Transverse colon (tissue), 4 donors: ENCODE measurements at places on chromosomes 3 and 15. TPM values are rescaled to one million over a fixed set of nuclear protein-coding genes. Genes with fewer than 3 reads are reported as not detected.
A peak's percentile ranks its signal among the peaks of the same experiment; 100 is the strongest.

The CPLX3 gene
- total RNA-seq, result not detected

- peak overlapping the region; percentile 34 for H3K27ac ChIP-seq
- peaks cover 30% of the 10 kb centered on the region for H3K4me1 ChIP-seq
- DNase-seq, result no peak
- no peaks in the 10 kb centered on the region for H3K27me3 ChIP-seq
- H3K4me3 ChIP-seq, result no peak overlapping the region
These were observed 239.0 kb downstream of the ZNF621 start for GRCh38 chr3:40763807-40764206.

DNA sequence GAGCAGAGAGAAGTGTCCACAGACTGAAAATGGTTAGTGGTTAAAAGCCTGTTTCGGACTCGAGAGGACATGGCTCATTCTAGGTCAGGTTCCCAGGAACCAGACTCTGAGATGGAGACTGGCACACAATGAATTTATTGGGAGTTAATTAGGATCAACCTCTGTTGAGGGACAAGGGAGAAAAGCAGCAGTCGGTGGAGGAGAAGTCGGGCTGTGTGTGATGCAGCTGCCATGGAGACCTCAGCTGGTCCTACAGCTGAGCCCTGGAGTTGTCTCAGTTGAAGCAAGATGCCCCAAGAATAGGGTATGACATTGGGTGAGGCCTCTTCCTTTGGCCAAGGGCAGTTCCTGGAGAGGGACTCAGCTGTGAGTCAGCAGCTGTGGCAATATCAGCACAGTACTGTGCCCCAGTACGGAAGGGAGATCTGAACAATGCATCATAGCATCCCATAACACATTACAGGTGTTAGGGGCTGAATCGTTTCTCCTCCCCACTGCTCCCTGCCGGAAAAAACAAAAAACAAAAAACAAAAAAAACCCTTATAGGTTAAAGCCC lies 105.4 kb downstream of the ABHD5 start:
- no peak overlapping the region for H3K27ac ChIP-seq
- H3K4me3 ChIP-seq, result no peak overlapping the region
- H3K36me3 ChIP-seq, result no peaks in the 10 kb centered on the region
- H3K4me1 ChIP-seq, result no peaks in the 10 kb centered on the region

- H3K36me3 ChIP-seq, result no peaks in the 10 kb centered on the region
- H3K4me3 ChIP-seq, result no peak overlapping the region
- H3K27me3 ChIP-seq, result no peaks in the 10 kb centered on the region
- no peaks in the 10 kb centered on the region for H3K4me1 ChIP-seq
- DNase-seq, result no peak
- H3K27ac ChIP-seq, result no peak overlapping the region
These were observed 231.5 kb upstream of the FEZF2 start for GRCh38 chr3:62604751-62605351.

The WNT7A gene
- not detected for total RNA-seq

- no peak overlapping the region for H3K4me3 ChIP-seq
- H3K27ac ChIP-seq, result no peak overlapping the region
- DNase-seq, result no peak
- H3K4me1 ChIP-seq, result no peaks in the 10 kb centered on the region
- no peaks in the 10 kb centered on the region for H3K27me3 ChIP-seq
These were observed 55.6 kb upstream of the SEMA6D start for GRCh38 chr15:47661661-47662180.

- no peaks in the 10 kb centered on the region for H3K36me3 ChIP-seq
- DNase-seq, result no peak
These were observed 23.1 kb downstream of the ZBTB38 start for GRCh38 chr3:141391298-141391990.

The CD200 gene
- 1.1 TPM for total RNA-seq

- no peaks in the 10 kb centered on the region for H3K4me1 ChIP-seq
- DNase-seq, result no peak
- no peak overlapping the region for H3K27ac ChIP-seq
These were observed 11.8 kb upstream of the FBXO22 start for GRCh38 chr15:75891895-75892294.

DNA sequence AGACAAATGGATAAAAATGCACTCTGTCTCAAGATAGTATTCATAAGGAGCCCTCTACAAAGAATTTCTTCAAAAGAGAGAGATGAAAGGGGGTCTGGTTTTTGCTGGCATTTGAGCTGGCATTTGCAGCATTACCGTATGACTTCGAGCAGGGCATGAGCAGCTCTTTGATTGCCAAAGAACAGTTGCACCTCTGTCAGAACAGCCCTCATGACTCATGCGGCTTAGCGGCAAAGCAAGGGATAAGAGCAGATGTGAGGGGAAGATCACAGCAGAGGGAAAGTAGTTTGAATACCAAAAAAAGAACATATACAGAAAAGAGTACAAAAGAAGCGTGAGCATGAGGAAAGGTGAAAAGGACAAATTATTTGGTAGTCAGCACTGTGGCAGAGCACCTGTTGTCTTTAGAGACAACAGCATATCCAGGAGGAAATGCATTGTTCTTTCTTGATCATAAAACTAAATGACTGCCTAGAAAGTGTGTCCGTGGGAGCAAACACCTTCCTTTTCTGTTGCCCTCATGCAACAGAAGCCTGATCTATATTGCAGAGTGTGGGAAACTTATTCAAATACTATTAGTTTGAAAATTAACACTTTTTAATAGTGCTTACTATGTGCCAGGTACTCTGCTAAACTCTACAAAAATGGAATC lies 80.5 kb upstream of the SLC24A5 start:
- peak; percentile 30 for DNase-seq
- no peaks in the 10 kb centered on the region for H3K36me3 ChIP-seq
- H3K4me1 ChIP-seq, result peaks cover 5% of the 10 kb centered on the region
- H3K27me3 ChIP-seq, result no peaks in the 10 kb centered on the region

- no peak overlapping the region for H3K27ac ChIP-seq
- DNase-seq, result no peak
- peaks cover 4% of the 10 kb centered on the region for H3K27me3 ChIP-seq
- no peaks in the 10 kb centered on the region for H3K36me3 ChIP-seq
- H3K4me1 ChIP-seq, result no peaks in the 10 kb centered on the region
These were observed 2.6 kb upstream of the AGBL1 start for GRCh38 chr15:86077070-86077469.

The XYLB gene
- total RNA-seq, result 13.9 TPM

DNA sequence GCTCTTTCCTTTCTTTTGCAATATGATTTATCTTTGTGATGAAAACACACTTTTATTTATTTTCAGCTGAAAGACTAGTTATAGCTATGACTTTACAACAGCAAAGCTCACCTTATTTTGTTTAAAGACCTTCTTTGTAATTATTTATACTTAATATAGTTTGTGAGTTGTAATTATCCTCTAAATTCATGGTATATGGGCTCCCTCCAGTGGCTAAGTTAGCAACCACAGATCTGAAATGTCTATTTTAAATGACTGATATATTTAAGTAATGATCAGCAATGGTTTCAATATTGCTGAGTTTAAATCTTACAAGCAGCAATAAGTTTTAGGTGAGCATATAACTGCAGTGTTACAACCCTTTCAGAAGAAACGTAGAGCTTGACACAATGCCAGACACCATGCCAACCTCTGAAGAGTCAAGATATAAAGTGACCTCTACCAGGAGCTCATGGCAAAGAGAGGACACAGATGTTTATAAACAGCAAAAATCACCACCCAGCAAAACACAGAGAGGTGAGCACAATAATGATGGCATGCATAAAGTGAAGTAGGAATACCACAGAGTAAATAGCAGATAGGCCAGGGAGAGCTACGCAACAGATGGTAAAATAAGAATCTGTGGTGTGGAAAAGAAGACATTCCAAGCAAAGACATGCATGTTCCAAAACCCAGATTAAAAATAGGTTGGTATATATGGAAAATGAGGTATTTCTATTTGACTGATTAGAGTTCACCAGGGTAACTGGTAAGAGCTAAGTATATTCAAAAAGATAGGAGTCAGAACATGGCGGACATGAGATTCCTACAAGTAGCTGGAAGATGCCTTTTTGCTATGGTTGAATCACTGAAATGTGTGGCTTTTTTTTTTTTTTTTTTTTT lies 143.7 kb upstream of the ZNF385D start:
- H3K4me3 ChIP-seq, result no peak overlapping the region
- H3K27me3 ChIP-seq, result no peaks in the 10 kb centered on the region
- DNase-seq, result no peak
- no peak overlapping the region for H3K27ac ChIP-seq

- H3K27ac ChIP-seq, result no peak overlapping the region
- H3K27me3 ChIP-seq, result no peaks in the 10 kb centered on the region
- H3K36me3 ChIP-seq, result no peaks in the 10 kb centered on the region
These were observed 162.8 kb downstream of the CD47 start for GRCh38 chr3:107928084-107928445.

The ARL8B gene
- total RNA-seq, result 29.9 TPM

The EXD1 gene
- not detected for total RNA-seq

The TUSC7 gene
- not detected for total RNA-seq

The LRTM1 gene
- not detected for total RNA-seq

GRCh38 chr3:127224118-127224517 lies 31.2 kb downstream of the PRR23E start:
- no peaks in the 10 kb centered on the region for H3K4me1 ChIP-seq
- H3K36me3 ChIP-seq, result no peaks in the 10 kb centered on the region
- no peak overlapping the region for H3K27ac ChIP-seq
- DNase-seq, result no peak

The CCDC39 gene
- not detected for total RNA-seq

The LSAMP gene
- 4.4 TPM for total RNA-seq

DNA sequence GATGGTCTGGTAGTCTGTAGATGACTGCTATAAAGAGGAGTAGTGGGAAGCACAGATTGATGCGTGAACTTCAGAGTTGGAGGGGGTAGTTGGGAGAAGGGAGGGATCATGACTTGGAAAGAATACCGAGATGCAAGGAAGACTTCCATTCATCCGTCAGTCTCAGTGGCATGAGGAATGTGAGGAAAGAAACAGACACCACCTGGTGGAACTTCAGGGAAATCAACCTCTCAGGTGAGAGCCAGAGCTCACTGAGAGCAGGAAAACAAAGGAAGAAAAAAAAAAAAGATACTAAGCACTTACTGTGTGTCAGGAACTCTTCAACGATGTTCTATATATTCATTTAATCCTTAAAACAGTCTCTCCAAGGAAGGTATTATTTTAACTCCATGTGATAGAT lies 172.4 kb downstream of the OXSM start:
- no peak overlapping the region for H3K4me3 ChIP-seq
- H3K27ac ChIP-seq, result no peak overlapping the region
- H3K36me3 ChIP-seq, result no peaks in the 10 kb centered on the region
- no peaks in the 10 kb centered on the region for H3K4me1 ChIP-seq
- no peak for DNase-seq
- no peaks in the 10 kb centered on the region for H3K27me3 ChIP-seq
